ENCODE measurements at places on chromosomes 12 and 14.

GRCh38 chr14:68643673-68644072 is 149.2 kb downstream of the ZFP36L1 start:
- DNase-seq = no peak

DNA sequence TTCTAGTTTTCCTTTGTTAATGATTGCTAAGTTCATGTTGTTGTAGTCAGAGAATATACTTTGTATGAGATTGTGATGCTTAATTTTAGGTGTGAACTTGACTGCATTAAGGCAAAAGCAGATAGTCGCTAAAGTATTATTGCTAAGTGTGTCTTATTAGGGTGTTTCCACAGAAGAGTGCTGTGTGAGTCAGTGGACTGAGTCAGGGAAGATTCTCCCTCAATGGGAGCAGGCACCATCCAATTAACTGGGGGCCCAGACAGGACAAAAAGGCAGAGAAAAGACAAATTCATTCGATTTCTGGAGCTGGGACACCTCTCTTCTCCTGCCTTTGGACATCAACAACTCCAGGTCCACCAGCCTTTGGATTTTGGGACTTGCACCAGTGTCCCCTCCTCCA is 48.5 kb downstream of the BAZ1A start:
- DNase-seq = no peak

DNA sequence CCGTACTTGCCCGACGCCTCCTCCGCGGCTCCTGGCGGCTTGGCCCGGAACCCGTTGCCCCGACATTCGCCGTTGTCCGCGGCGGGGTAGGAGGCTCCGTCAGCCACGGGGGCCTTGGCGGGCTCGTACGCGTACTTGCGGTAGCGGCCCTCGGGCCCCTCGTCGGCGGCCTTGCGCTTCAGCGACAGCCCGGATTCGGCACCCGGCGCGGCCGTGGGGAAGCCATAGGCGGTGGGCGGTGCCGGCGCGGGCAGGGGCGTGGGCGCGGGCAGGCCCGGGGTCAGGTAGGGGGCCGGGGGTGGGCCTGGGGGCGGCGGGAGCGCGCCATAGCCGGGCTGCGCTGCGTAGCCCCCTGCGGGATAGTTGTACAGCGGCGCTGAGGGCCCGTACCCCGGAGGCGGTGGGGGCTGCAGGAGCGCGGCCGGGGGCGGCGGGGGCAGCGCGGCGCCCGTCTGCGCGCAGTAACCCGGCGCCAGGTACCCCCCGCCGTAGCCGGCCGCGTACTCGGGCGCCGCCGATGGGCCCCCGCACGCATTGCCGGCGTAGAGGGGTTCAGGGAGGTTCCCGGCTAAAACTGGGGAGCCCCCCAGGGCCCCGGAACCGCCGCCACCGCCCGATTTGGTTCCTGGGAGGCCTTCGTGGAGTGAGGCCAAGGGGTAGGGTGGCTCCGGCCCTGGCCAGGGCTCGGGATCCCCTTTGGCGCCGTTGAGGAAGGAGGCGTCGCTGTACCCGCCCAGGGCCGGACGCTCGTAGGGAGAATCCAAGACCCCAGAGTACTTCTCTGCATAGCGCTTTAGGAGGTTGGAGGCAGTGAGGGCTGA is 26.9 kb downstream of the FIGNL2 start:
- no peak for DNase-seq

DNA sequence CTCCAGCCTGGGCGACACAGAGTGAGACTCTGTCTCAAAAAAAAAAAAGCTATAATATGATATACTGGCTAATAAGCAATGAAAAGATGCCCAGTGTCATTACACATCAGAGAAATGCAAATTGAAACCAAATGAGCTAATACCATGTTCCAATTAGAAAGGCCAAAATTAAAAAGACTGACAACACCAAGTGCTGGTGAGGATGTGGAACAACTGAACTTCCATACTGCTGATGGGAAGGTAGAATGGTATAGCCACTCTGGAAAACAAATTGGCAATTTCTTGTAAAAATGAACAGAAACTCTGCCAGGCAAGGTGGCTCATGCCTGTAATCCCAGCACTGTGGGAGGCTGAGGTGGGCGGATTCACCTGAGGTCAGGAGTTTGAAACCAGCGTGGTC is 8.5 kb upstream of the PHETA1 start:
- DNase-seq = no peak

DNA sequence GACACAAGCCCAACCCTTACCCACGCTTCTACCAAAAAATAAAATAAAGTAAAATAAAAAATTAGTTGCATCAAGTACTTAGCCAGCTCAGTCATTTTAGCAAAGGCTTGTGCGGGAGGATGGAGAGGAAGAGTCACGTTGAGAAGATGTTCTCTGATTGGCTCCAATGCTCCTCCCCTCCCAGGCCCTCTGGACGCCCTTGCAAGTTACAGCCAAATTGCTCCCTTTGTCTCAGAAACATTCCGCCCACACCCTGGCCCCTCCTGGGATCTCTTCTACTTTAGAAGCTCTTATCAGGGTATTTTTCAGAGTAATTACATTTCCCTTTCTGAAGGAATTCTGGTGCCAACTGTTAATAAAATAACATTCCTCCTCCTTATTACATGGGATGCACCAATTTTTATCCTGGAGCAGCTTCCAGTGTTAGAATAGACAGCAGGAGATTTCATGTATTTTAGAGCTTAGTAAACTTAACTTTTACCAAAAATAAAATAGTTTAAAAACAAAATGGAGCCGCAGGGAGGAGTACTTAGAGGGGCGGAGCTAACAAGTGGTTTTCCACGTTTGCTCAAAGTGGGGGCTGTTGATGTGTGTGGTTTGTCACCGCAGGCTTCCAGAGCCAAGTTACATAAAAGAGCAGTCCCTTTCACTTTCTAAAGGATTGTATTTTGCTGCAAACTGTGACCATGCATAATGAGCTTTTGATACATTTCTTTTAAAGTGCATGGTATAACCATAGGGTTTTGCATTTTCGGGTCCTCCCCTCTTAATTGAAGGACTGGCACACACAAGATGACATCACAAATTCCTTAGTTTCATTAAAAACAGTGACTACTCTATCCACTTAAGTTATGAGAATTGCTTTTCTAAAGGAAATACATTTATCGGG is 71.7 kb upstream of the RAP1B start:
- no peak for DNase-seq

DNA sequence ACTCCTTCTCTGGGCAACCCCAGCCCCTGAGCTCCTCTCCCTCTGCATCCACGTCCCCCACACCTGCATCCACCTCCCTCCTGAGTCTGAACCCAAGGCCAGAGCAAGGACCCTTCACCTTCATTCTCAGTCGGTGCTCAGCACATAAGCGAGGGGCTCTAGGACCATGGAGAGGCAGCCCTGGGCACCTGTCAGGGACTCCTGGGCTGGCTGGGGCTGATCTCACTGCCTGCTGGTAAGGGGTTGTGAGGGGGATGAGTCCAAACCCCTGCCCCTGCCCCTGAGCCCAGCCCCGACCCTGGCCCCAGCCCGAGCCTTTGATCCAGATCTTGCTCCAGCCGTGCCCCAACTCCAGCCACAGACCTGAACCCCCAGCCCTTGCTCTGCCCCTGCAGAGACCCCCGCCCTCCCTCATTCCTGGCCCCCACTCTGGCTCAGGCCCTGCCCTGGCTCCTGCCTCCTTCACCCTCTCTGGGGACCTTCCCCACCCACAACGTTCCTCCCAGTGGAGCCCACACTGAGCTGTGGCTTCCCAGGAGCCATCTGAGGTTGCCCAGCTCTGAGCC is 888 bp upstream of the CCDC197 start:
- DNase-seq = no peak

DNA sequence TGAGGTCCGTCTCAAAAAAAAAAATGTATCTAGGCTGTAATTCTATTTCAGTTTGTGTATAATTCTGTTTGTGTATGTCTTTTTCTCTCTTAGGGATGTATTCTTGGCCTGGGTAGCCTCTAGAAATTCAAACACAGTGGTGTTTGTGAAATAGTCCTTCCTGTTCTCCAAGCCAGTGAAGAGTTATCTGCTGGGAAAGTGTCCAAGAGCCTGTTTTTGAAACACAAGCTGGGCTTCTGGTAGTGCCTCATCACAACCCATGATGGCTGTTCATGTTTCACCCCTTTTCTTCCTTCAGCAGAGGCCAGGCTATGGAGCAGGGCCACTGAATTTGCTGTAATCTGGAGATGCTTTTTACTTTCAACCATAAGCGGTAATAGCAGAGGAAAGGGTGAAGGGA is 14.7 kb downstream of the METTL3 start:
- DNase-seq = no peak

- DNase-seq = no peak
These were observed 27.9 kb downstream of the HNRNPC start for GRCh38 chr14:21241218-21241819.

DNA sequence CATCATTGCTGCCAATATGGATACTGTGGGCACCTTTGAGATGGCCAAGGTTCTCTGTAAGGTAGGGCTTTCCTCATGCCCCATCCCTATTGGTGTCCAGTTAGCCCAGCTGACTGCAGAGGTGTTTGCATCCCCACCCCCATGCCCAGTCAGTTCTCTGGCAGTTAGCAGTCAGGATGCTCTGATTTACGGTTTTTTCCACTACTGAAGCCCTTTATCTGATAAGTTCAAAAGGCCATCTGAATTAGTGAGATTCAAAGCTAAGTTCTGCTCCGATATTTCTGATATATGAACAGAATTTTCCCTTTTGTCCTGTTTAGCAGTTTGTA is 773 bp downstream of the GMPR2 start:
- no peak for DNase-seq

Data from neural crest cell (in vitro differentiated cells).